ENCODE measurements at places on chromosomes 13 and 19. TPM values are rescaled to one million over a fixed set of nuclear protein-coding genes. Genes with fewer than 3 reads are reported as not detected.
A peak's percentile ranks its signal among the peaks of the same experiment; 100 is the strongest.

DNA sequence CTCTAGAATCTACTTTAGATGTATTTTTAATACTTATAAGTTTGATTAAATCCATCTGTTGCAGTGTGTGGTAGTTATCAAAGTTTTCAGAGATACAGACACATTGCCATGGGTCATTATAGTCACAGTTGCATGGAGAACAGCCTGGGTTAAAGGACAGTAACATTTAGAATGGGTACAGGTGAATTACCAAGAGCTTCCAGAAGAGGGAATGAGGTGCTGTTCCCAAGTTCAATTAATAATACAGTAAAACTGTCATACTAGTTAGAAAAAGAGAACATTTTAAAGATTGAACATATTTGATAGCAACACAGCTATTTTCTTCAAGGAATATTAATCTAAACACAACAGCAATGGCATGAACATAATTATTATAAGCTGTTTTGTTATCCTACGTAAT is 322.6 kb upstream of the SLC10A2 start:
- no peak for DNase-seq

GRCh38 chr19:52584736-52585440 is 14.8 kb downstream of the ZNF701 start:
- DNase-seq, result no peak

- DNase-seq, result no peak
These were observed 236.4 kb downstream of the ATP8A2 start for GRCh38 chr13:25608181-25608580.

The POLR1D gene
- 106 TPM for total RNA-seq

DNA sequence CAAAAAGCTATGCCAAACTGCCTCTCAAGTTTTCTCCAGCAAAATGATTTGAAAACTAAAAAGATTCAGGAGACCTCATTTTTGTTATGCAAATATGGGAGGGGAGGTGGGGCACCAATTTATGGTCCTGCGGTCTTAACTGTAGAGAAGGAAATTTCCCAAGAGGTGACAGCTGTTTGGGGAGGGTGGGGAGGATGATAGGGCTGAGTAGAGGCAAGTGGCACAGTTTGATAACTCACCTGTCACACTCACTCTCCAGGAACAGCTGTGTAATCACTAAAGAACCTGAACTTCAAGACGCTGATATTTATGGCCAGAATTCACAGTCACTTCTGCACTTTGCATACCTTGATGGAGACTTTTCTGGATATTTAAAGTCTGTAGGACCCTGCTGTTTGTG is 232.9 kb upstream of the STARD13 start:
- DNase-seq, result no peak

DNA sequence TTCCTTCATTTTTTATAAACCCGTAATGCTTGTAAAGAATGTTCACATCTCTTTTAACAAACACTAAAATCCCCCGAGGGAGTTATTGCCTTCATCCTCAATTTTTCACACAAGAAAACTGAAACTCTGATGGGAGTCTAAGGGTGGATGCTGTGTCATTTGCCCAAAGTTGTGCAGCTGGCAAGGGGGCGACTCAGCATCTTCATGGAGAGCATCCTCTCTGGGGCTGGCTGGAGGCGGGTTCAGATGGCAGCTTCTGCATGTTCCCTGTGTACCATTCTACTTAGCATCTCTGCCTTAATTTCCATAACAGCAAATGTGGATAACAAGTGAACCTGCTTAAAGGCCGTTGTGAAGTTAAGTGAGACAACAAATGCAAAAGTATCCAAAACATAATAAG is 256.4 kb downstream of the IRS2 start:
- no peak for DNase-seq

GRCh38 chr13:54742984-54743383 is 1714.4 kb downstream of the OLFM4 start:
- DNase-seq, result no peak

GRCh38 chr19:7965921-7966665 is 22.6 kb upstream of the TIMM44 start:
- no peak for DNase-seq

The AMH gene
- total RNA-seq, result 3.5 TPM

The PROSER3 gene
- 13.4 TPM for total RNA-seq

DNA sequence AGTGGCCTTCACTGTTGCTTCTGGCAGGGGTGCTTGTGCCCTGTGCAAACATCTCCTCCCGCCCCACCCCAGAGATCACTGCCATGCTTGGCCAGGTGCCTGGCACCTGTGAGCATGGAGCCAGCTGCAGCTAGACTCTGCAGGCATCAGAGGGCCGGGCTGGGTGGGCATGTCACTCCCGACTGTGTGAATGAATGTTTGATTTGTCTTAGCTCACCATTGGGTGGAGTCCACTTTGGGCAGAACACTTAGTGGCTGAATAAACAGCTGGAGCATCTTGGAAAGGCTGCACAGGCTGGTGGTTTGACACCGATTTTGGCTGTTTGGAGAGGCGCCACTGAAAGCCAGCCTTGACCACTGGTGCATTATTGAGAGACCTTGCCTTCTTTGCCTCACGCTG is 267.3 kb downstream of the DLEU7 start:
- no peak for DNase-seq

- no peak for DNase-seq
These were observed 3.7 kb upstream of the TMEM272 start for GRCh38 chr13:51848674-51849073.

The ZNF112 gene
- 18.2 TPM for total RNA-seq

GRCh38 chr13:67736646-67737420 is 506.7 kb upstream of the PCDH9 start:
- DNase-seq, result peak; percentile 68

The KLK8 gene
- 0.46 TPM for total RNA-seq

- no peak for DNase-seq
These were observed 156.2 kb downstream of the DNAJC3 start for GRCh38 chr13:95833126-95833525.

The ZNF91 gene
- total RNA-seq, result 105 TPM

The CLDN10 gene
- total RNA-seq, result 22.8 TPM

The KASH5 gene
- total RNA-seq, result 0.59 TPM

DNA sequence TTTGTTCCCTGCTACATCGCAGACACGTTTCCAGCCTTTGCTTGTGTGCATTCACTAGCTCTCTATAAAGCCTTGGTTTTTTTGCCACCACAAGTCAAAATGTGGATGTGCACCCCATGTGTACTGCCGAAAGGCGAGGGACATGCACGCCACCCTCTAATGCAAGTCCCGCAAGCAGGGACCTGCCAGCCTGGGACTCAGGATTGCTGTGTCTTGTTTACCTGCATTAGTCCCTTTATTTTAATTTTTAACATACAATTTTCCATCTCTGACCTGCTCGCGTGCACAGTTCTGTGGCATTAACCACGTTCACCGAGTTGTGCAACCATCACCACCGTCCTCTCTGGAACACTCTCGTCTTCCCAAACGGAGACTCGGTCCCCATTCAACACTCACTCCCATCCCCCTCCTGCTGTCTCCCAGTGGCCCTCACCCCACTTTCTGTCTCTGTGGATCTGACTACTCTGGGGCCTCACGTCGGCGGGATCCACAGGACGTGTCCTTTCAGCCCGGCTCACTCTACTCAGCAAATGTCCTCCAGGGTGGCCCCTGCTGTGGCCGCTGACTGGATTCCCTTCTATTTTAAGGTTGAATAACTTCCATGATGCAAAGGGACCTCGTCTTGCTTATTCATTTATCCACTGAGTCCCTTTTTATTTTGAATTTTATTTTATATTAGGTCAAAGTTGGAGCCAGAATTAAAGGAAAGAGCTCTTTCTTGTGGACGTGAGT is 58.4 kb downstream of the RASA3 start:
- no peak for DNase-seq

DNA sequence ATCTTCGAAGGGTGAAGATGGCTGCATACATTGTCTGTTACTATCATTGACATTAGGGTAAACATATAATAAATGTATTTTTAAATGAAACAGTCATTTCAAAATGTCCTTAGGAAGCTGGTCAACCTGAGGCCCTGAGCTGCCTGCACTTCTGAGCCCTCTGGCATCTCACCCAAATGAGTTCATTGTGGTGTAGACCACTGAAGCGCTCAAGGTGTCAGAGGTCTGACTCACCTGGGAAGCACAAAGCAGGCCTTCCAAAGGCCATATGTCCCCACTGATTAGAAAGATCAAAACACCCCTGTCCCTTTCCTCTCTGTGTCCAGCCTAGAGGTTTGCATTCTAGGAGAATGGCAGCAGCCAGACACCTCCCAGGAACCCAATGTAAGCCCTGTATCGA is 59.6 kb downstream of the COL4A2 start:
- no peak for DNase-seq

GRCh38 chr19:56477429-56478338 is 539 bp upstream of the ZNF667 start:
- peak; percentile 90 for DNase-seq

GRCh38 chr13:76934671-76935070 is 13.6 kb upstream of the ACOD1 start:
- DNase-seq, result no peak

The FSD1 gene
- 48.3 TPM for total RNA-seq

- no peak for DNase-seq
These were observed 37.6 kb downstream of the TDRD12 start for GRCh38 chr19:32757189-32757588.

The HSPB6 gene
- not detected for total RNA-seq

The ZNF253 gene
- 54.5 TPM for total RNA-seq

The WDR87 gene
- not detected for total RNA-seq

The ZNF575 gene
- not detected for total RNA-seq

DNA sequence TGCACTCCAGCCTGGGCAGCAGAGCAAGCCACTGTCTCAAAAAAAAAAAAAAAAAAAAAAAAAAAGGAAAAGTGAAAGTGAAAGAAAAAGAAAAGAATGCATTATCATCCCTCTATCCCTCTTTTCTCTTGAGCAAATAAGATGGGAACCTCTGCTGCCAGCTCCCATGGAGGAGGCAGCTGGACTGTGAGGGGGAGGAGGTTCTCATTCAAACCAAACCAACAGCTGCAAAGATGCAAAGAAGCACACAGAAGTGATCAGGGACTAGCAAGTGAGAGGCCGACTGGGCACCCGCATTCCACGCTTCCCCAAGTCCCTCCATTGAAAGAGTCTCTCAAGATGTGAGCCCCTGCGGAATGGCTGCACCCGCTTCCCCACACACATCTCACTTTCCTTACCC is 63.5 kb downstream of the TSHZ3 start:
- DNase-seq, result peak; percentile 13

DNA sequence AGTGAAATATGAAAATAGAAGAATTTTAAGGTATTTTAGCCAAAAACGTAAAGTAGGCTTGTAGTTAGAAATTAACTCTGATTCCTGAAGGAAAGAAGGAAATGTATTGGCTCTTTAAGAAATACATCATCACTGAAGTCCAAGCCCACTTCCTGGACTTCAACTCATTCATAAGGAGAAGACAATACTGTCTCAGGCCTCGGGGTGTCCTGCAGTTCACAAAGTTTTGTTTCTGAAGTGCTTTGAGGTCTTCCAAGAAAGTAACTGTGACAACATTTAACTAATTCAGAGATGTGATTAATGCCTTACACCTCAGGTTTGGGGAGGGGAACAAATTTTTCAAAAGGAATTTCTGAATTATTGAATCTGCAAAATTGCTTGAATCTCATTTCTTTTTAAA is 65.8 kb upstream of the STARD13 start:
- DNase-seq, result no peak

The MAP4K1 gene
- 3.6 TPM for total RNA-seq

The GDF15 gene
- total RNA-seq, result 2.5 TPM

GRCh38 chr19:10858204-10858828 is 10.1 kb downstream of the C19orf38 start:
- DNase-seq, result peak; percentile 72

The TEX29 gene
- not detected for total RNA-seq

The ATP4A gene
- total RNA-seq, result not detected

GRCh38 chr13:54124700-54125099 is 1096.1 kb downstream of the OLFM4 start:
- DNase-seq, result no peak

- peak; percentile 91 for DNase-seq
These were observed 150.6 kb upstream of the RNF113B start for GRCh38 chr13:98327371-98328270.

The CEACAM3 gene
- total RNA-seq, result not detected

The TYROBP gene
- not detected for total RNA-seq

- peak; percentile 44 for DNase-seq
These were observed 12.1 kb downstream of the ADGRE5 start for GRCh38 chr19:14393329-14393728.

DNA sequence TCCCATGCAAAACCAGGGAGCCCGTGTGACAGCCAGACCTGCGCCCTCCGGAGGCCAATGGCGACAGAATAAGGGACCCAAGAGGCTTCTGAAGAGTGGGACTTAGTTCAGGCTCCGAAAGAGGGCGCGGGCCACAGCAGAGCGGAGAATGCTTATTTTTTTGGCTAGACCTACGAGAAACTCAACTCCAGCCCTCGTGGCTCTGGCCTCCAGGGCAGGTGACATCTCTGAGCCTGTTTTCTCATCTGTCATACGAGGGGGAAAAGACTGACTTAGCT is 23.0 kb downstream of the DPP9 start:
- no peak for DNase-seq

- DNase-seq, result no peak
These were observed 1.1 kb downstream of the EML2 start for GRCh38 chr19:45637890-45638667.

The HMGB1 gene
- total RNA-seq, result 886 TPM

All from neural progenitor cell (in vitro differentiated cells).